HL-60 (cell line): ENCODE measurements at places on chromosomes 3 and 15.

DNA sequence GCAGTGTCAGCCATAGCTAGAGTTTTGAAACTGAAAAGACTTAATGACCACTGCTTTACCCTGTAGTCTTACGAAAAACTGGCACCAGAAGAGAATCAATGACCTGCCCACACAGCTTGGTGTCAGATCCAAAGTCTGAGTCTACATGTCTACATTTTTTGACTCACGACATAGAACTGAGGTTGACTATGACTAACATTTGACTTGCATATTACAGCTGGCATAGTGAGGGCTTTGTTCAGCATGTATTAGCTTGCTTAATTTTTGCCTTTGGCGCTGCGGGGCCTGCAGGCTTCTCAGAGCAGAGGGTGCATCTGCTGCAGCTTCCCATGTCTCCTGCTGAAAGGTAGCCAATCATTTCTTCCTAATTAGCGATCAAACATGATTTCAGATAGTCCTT, 167.0 kb downstream of the EBLN2 start:
- DNase-seq, result no peak

DNA sequence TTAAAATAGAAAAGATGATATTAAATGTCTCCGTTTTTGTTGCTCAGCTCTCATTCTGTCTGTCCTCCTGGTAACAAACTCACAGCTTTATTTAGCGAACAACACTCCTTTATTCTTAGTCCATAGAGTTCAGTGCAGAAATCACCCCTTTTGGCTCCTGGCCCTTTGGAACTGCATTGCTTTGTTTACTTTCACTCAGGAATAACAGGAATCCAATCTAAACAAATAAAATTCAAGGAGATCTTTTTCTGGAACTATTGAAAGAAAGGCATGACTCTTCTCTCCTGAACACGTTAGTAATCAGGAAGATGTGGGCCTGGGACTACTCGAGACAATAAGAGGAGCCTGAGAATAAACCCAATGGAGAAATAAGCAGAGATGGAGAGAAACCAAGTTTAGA, 409.2 kb downstream of the DIPK2A start:
- DNase-seq, result no peak

- no peak for DNase-seq
Measured at GRCh38 chr3:55118451-55118850, 190.6 kb upstream of the LRTM1 start.

GRCh38 chr3:17014709-17015108, 130.0 kb downstream of the PLCL2 start:
- DNase-seq, result no peak
